Cerebellar cortex (tissue), 1 donor: ENCODE measurements at places on chromosomes 5 and 9.

- no peak for DNase-seq
Measured at GRCh38 chr9:22535780-22536179, 89.2 kb downstream of the DMRTA1 start.

GRCh38 chr5:174572591-174572990, 151.8 kb upstream of the MSX2 start:
- DNase-seq = no peak

GRCh38 chr9:137433916-137434431, 7.2 kb downstream of the ENTPD8 start:
- DNase-seq = no peak

DNA sequence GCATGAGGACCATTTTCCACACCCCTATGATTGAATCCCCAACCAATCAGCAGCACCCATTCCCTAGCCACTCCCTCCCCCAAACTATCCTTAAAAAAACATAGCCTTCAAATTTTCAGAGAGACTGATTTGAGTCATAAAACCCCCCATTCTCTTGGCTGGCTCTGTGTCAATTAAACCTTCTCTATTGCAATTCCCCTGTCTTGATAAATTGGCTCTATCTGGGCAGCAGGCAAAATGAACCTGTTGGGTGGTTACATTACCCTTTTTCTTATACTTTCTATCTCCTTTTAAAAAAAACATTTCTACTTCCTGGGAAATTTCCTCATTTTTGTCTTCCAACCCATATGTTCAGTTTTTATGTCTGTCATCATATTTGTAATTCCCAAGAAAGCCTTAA, 220.2 kb downstream of the PDZD2 start:
- no peak for DNase-seq

DNA sequence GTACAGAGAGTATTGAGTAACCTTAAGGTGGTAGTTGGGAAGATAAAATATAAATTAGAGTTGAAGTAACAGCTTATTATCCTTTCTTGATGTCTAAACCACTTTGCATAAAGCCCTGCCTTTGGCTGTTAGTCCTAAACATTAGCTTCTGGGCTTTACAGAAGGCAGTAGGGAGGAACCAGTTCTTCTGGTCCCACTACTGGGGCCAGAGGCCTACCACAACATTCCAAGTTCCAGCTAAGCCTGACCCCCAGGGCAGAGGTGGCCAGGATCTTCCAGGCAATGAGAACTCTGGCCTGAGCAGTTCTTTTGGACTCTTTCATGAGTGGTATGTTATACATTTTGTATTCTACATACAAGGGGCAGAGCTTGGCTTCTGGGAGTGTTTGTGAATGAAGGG, 26.1 kb downstream of the DNAI1 start:
- no peak for DNase-seq

DNA sequence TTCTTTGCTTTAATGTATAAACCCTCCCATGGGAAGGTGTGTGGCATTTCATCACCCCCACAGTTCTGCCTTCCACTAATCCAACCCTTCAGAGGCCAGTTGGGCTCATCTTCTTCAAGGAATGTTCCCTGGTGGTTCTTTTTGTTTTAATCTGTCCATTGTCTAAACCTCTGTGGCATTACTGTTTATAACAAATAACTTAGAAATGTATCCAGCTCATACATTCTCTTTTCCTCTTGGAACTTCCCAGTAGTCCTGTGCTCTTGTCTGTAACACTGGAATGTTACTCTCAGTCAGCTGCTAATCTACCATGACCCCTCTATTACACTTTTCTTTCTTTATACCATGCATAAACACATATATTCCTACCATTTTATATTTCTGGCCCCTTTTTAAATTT, 213.5 kb upstream of the TARS1 start:
- DNase-seq = no peak

GRCh38 chr9:112852741-112853504, 37.8 kb downstream of the SLC46A2 start:
- DNase-seq = no peak

DNA sequence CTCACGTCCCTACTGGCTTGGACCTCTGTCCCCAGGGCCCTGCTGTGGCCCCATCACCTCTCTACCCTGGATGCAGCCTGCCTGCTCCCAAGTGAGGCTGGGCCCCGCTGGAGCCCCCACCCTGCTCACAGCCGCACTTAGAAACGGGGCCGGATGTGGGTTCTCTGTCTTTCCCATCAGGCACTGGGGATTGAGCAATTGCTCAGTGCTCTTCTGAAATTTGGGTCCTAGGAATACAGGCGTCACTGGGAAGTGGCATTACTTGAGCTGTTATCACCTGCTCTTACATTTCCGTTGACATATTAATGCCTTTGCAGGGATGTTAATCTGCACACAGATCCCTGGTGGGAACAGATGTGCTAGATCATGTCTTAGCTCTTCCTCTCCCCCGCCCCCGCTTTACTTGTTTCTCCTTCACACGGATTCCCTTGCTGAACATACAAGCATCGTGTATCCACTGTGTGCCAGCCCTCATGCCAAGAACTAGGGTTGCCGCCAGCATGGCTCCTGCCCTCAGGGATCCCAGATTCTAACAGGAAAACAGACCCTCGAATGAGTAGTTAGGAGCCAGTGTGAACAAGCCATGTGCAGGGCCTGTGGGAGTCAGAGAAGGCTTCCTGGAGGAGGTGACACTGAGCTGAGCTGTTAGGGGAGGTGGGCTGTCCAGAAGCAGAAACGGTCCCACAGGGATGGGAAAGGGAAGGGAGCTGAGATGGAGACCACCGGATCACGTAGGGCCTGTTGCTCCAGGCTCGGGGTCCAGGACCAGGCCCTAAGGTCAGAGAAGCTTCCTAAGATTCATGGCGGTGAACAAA, 65.1 kb downstream of the NEK6 start:
- DNase-seq = no peak

- DNase-seq = no peak
Measured at GRCh38 chr5:52798938-52799337, 11.2 kb downstream of the ITGA1 start.

GRCh38 chr9:121253162-121253561, 14.8 kb upstream of the GSN start:
- no peak for DNase-seq

DNA sequence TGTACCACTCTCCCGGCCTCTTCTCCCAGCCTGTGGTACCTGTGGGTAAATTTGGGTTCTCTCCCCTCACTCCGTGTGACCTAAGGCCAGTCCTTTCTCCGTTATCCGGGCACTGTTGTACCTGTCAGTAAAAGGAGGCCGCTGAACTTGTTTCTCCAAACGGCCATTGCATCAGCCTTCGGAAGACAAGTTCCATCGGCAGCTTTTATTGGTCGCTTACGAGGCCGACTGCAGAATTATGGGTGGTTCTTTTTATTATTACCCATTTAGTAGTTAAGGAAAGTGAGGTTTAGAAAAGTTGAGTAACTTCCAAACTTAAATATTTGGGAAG, 558 bp downstream of the GRPEL2 start:
- peak; percentile 24 for DNase-seq

GRCh38 chr5:135546912-135547311, 11.1 kb upstream of the NEUROG1 start:
- DNase-seq = no peak
